ENCODE measurements at places on chromosomes 13 and 19.

- no peak for DNase-seq
Measured at GRCh38 chr19:13849991-13850909, 26.7 kb upstream of the NANOS3 start.

- no peak for DNase-seq
Measured at GRCh38 chr19:30307191-30307974, 64.8 kb upstream of the ZNF536 start.

DNA sequence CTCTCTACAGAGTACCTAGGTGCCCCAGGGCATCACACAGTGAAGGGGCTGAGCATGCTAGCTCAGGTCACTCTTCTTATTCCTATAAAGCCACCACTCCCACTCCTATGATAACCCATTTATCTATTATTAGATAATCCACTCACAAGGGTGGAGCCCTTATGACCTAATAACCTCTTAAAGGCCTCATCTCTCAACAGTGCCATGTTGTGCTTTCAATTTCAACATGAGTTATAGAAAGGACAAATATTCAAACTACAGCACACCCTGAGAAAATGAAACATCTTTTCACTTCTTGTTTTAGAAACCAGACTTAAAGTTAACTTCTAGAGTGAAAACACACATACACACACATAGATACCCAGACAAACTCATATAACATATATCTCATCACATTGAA lies 1494.9 kb upstream of the MIR17HG start:
- no peak for DNase-seq

GRCh38 chr19:8371011-8371804 lies 7.3 kb downstream of the ANGPTL4 start:
- DNase-seq: no peak

- no peak for DNase-seq
Measured at GRCh38 chr13:77616027-77616426, 80.5 kb downstream of the SCEL start.

DNA sequence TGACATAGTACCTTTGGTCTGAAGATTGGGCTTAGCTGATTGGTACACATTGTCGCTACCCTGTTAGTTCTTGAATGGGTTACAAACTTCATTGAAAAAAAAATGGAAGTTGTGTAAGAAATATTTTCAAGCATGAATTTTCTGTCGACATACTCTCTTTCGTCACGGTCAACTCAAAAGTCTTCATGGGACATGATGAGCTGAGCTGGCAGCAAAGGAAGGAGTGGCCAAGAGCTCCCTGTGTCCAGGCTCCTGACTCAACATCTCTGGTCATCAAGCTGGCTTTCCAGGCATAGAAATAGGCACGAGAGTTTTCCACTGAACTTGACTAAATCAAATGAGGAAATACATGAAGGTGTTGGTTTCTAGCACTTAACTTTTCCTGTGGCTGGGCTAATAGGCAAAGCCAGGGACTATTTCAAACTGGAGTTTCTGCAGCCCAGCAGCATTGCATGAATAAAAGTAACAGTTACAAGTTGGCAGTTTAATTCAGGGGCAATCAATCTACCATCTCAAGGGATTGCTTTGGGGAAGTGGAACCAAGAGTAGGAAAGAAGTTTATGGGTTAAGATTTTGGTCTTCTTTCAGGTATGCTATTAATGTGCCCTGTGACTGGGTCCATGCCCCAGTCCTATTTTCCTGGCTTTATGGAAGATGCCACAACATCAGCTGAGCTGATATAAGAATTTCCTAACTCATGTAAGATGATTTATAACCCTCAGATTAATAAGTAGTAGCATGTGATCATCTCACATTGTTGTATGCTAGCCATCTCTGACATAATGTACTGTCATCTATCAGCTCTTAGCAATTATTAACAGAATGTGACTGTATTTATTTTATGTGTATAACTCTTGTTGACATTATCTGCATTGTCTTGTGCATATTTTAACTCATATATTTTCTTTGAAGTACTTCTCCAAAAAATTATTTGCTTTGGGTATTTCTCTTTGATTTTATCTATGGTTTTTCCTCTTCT lies 385.8 kb downstream of the DLEU7 start:
- DNase-seq: no peak

DNA sequence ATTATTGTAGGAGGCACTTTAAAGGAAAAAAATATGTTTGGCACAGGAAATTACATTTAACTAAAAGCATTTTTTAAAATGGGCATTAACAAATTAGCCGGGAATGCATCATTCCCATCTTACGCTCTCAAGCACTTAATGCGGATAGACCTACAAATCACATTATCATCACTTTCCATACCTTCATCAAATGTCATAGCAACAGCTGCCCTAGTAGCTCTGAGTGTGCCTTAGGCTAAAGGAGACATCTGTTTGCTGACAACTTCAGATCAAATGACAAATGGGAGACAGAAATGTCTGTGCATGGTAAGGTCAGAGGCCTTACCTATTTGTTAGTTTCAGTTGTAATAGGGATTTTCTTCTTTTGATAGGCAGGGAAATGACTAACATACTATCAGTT lies 773.2 kb upstream of the SLC10A2 start:
- DNase-seq: no peak

- DNase-seq: no peak
Measured at GRCh38 chr19:6772866-6773322, 386 bp downstream of the VAV1 start.

DNA sequence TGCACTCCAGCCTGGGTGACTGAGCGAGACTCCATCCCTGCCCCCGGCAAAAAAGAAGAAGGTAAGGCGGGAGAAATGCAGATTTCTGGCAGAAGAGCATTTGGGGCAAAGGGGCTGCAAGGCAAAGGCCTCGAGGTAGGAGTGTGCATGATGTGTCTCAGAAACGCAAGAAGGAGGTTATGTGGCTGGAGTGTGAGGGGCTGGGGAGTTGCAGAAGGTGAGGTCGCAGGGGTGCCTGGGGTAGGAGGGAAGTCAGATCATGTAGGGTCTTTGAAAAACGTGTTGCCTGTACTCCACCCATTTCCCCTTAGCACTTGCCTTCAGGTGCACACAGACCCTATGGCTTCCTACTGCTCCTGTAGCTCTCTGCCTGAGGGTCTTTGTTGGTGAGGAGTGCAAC lies 29.9 kb downstream of the KCTD15 start:
- DNase-seq: no peak

DNA sequence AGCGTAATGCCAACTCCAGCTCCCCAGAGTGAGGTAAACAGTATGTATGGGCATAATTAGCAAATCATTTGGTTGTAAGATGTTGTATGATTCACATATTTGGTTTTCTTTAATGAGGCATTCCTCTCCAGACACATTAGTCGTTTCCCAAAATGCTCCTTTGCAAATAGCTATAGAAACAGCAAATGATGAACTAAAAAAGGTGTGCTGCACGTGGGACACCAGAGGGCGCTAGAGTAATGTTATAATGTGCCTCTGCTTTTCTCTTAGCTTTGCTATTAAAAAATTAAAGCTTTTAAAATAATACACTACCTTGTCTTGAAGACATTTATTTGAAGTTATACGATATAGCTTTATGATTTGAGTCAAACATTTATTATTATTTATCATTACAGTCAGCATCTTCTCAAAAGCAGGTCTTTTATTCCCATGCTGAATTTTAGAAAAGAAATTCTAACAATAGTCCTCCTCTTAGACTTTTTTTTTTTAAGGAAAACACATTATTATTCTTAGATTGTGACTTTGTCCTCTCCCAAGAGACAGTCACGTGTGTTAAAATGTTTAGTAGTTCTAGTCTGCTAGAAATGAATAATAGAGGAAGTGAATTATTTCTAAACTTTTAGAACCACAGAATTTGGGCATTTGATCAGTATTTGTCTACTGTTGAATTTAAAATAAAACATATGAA lies 121.6 kb upstream of the FRY start:
- no peak for DNase-seq

- DNase-seq: no peak
Measured at GRCh38 chr13:43787997-43788396, 1.2 kb upstream of the ENOX1 start.

- DNase-seq: no peak
Measured at GRCh38 chr19:21580818-21581217, 75.4 kb downstream of the ZNF429 start.

DNA sequence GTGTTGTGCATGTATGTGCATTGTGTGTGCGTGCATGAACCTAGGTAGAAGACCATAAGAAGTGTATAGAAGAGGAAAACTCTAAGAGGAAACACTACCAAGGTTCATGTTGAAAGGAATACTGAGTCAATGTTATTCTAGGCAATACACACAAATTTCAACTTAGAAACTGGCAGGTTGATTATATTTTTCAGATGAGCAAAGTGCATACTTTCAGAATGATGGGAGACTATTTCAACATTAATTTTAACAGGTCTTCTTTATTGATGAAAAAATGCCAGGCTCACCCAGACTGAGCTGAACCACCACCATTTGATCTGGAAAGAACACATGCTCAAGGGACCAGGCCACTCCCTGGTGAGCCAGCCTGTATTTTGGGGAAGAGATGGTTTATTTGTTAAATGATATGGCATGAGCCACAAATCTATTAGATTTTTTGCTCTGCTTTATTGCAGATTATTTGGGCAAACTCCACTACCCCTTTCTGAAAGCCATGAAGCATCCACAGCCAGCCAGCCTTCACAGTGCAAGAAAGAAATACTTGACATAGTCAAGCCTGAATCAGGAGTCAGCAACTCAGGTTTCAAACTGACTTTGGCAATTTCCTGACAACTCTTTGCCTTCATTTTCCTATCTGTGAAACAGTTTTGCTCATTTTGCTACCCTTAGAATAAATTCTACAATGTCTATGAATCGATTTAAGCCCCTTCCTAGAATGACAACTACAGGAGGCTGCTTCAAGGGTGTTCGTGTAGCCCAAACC lies 368.9 kb downstream of the COG6 start:
- no peak for DNase-seq

GRCh38 chr13:98468361-98468760 lies 108.5 kb downstream of the STK24 start:
- DNase-seq: no peak

DNA sequence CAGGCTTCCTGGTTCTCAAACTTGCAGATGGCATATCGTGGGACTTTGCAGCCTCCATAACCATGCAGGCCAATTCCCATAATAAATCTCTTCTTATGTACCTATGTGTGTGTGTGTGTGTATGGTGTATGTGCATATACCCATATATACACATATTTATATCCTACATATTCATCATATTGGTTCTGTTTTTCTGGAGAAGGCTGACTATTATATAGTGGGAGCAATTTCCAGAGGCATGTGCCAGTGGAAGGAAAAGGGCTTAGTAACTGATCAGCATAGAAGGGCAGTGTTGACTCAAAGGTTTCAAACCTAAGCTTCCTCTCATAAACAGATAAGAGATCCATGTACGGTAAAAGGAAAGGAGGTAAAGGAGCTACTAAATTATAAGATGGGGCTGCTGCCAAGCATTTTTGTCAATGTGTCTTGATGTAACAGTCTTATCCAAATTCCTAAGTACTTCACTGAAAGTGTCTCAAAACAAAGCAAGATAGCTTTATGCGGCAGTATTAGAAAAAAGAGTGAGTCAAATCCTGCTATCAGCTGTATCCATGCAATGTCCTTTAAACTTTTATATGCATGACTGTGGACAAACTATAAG lies 432.1 kb downstream of the TBC1D4 start:
- no peak for DNase-seq

GRCh38 chr19:31602548-31602947 lies 253.3 kb upstream of the TSHZ3 start:
- DNase-seq: no peak

GRCh38 chr19:33125929-33126388 lies 6.0 kb upstream of the WDR88 start:
- peak; percentile 27 for DNase-seq

- no peak for DNase-seq
Measured at GRCh38 chr19:5850743-5851293, 431 bp downstream of the FUT3 start.

DNA sequence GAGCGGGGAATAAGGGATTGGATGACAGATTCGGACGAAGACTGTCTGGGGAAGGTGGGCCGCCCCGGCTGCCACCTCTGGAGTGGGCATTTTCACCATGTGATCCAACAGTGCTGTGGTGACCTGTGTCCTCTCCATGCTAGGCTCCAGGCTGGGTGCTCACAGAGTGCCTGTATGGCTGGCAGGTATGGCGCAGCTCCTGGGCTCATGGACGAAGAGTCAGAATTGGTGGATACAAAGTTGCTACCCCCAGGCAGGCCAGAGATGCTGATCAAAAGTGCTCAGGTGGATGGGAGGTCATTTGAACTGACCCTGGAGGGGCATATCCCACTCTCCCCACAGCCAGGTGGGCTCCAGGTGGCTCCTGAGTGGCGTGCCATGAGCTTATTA lies 111.3 kb upstream of the UQCRFS1 start:
- no peak for DNase-seq

- DNase-seq: no peak
Measured at GRCh38 chr19:45356760-45357444, 13.5 kb downstream of the ERCC2 start.

GRCh38 chr13:33058776-33059327 lies 42.6 kb downstream of the KL start:
- DNase-seq: no peak

DNA sequence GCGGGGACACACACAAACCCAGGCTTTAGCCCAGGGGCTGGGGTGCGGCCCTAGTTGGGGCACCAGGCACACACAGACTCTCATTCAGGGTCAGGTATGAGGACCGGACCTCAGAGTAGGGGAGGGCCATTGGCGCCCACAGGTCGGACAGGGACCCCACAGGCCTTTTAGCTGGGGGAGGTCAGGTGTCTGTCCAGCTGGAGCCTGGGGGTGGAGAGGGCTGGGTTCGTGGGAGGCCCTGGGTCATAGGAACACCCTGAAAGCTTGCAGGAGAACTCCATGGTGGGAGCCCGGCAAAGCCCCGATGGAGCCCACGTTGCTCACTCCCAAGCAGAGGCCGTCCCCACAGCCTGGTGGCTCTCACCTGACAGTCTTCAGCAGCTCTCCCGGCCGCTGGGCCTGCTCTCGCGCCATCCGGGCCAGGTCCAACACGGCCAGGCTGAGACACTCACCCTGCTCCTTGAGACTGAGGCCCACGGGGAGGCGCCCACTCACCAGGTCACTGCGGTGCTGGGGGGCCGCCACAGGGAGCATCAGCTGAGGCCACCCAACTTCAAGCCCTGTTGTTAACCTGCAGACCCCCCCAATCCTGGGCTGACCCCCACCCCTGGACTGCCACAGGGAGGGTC lies 5.0 kb downstream of the JAK3 start:
- no peak for DNase-seq

- DNase-seq: no peak
Measured at GRCh38 chr19:38616265-38616664, 1.5 kb downstream of the MAP4K1 start.

DNA sequence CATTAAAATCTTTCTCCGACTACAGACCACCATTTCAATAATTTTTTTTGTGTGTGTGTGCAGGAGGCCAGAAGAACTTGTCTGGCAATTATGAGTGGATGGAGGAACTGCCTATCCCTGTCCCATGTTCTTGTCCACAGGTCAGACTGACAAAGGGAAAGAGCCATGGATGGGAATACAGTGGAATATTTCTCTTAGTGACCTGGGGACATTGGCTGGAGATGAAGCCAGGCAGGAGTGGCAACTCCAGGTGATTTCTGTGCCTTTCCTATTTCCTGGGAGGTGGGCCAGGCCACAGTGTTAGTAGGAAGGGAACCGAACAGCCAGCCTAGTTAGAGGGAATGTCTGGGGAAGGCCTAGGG lies 3.7 kb downstream of the PSG9 start:
- DNase-seq: no peak

GRCh38 chr13:48654511-48654910 lies 782 bp downstream of the CYSLTR2 start:
- no peak for DNase-seq

- DNase-seq: no peak
Measured at GRCh38 chr19:54439174-54439851, 9.7 kb upstream of the LENG8 start.
